ENCODE measurements at places on chromosomes 3 and 15. TPM values are rescaled to one million over a fixed set of nuclear protein-coding genes. Genes with fewer than 3 reads are reported as not detected.

Gene ARNT2
- total RNA-seq = not detected

Gene SHF
- total RNA-seq = 16.3 TPM

GRCh38 chr3:63922491-63923199 is 10.5 kb upstream of the SCAANT1 start:
- no peak overlapping the region for H3K27ac ChIP-seq
- no peak for DNase-seq
- peaks cover 84% of the 10 kb centered on the region for H3K36me3 ChIP-seq

Gene GABRG3
- total RNA-seq = not detected

Gene KNG1
- total RNA-seq = not detected

DNA sequence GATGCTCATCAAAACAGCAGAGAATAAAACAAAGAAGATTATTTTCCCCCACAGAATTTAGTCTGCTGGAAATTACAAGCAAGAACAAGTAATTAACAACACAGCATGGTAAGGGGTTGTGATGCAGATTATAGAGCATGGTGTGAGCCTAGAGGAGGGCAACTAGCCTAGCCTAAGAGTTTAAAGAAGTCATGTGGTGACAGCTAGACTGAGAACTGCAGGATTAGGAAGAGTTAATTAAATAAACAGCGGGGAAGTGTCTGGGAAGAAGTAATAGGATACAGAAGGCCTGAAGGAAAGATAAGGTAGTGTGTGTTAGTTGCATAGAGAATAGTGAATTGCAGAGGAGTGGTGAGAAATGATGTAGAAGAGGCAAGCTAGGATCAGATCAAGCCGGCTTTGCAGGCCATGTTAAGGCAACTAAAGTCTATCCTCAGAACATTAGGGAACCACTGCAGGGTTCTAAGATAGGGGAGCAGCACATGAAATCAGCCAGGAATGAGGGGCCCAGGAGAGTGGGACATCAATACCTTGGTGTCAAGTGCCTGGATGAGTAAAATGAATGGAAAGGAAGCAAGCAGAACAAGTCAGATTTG is 11.9 kb upstream of the PKM start:
- DNase-seq = no peak
- H3K36me3 ChIP-seq = peaks cover 54% of the 10 kb centered on the region
- H3K27me3 ChIP-seq = no peaks in the 10 kb centered on the region
- peaks cover 12% of the 10 kb centered on the region for H3K4me1 ChIP-seq
- no peak overlapping the region for H3K27ac ChIP-seq

DNA sequence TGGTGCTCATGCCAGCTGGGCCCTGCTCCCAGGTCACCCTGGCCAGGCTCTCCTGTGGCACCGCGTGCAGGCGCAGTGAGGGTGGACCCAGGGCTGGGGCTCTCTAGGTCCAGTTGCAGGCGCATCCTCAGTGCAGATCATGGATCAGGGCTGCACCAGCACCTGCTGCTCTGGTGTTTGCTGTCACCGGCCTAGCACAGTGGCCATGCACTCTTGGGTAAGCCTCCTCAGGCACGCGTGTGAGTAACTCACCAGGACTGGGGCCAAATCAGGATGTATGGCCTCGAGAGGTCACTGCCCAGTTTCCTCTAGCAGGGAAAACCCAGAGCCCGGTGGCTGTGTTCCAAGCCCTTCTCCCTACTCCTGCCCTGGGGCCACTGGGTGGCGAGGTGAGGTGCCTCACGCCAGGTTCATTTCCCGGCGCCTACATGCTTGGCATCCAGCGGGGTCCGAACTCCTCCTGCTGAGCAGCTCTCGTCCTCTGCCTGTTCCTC is 45.5 kb upstream of the SLC41A3 start:
- H3K27me3 ChIP-seq = no peaks in the 10 kb centered on the region
- no peaks in the 10 kb centered on the region for H3K36me3 ChIP-seq
- no peak overlapping the region for H3K27ac ChIP-seq
- no peaks in the 10 kb centered on the region for H3K4me1 ChIP-seq
- no peak overlapping the region for H3K4me3 ChIP-seq

Gene GABRA5
- not detected for total RNA-seq

GRCh38 chr15:97072545-97072944 is 742.0 kb downstream of the NR2F2 start:
- no peak overlapping the region for H3K27ac ChIP-seq
- H3K36me3 ChIP-seq = no peaks in the 10 kb centered on the region
- no peak for DNase-seq
- no peaks in the 10 kb centered on the region for H3K4me1 ChIP-seq
- no peaks in the 10 kb centered on the region for H3K27me3 ChIP-seq
- H3K4me3 ChIP-seq = no peak overlapping the region

DNA sequence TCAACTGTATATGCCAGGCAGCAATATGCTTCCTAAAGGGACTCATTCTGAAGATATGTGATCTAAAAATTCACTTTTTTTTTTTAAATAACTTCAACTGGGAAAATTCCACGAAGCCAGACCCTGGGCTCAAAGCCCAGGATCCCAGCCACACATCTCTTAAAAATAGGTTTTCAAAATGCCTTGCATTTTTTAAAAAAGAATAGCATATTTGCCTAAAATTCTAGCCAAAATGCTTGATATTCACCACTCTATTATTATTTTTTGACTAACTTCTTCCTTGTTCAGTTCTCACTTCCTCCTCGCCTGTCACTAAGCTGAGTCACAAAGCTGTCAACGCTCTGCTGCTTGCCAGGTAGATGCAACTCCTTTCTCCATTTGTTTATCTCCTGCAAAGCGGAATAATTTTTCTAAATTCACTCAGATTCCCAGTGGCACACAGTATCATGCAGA is 28.0 kb upstream of the VGLL4 start:
- H3K27me3 ChIP-seq = peaks cover 10% of the 10 kb centered on the region
- H3K36me3 ChIP-seq = no peaks in the 10 kb centered on the region
- no peak overlapping the region for H3K4me3 ChIP-seq

Gene EFCC1
- 0.11 TPM for total RNA-seq

DNA sequence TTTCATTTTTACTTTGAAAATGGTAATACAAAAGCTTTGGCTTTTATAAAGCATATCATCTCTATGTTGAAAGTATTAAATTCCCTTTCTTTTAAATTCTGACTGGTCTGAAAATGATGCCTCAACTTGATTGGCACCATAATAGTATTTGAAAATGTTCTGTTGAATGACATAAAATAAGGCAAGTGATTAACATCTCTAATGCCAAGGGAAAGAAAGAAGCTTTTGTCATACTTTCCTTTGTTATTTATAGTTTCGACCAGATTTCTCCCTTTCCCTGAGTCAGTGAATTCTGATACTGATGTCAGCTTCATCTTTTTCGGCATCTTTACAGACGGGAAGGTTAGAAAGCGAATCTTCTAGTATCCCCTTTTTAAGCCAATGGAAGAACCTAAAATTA is 3.4 kb upstream of the AP4E1 start:
- peaks cover 12% of the 10 kb centered on the region for H3K36me3 ChIP-seq
- no peak overlapping the region for H3K27ac ChIP-seq
- H3K4me3 ChIP-seq = no peak overlapping the region
- no peaks in the 10 kb centered on the region for H3K27me3 ChIP-seq

Gene KY
- total RNA-seq = not detected

DNA sequence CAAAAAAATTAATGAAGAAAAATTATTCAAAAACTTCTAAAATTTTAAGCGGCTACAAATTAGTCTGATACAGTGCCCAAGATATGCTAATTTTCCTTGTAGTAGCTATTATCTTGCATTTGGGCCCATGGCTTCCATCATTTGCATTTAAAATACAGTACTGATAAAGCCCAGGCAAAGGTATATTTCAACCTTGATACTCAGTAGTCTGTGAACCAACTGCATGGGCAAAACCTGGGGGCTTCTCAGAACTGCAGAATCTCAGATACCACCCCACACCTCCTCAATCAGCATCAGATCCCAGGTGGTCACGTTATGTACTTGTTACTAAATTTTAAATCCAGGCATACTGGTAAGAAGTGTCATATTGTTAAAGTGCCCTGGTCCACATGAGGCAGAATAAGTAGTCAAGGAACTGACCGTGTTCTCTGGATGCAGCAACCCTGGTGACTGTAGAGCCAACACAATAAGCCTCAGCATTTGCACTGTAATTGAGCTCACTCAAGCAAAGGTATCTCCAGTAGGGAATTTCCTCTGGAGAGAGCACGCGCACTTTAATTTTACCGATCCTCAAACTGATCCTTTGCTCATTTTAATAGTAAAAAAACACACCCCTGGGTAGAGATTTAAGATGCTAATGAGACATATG is 31.9 kb downstream of the ZNF385D start:
- no peaks in the 10 kb centered on the region for H3K36me3 ChIP-seq
- no peaks in the 10 kb centered on the region for H3K4me1 ChIP-seq
- H3K4me3 ChIP-seq = no peak overlapping the region
- no peak overlapping the region for H3K27ac ChIP-seq
- no peaks in the 10 kb centered on the region for H3K27me3 ChIP-seq
- DNase-seq = no peak

GRCh38 chr15:92714477-92715401 is 59.2 kb upstream of the FAM174B start:
- peaks cover 30% of the 10 kb centered on the region for H3K27me3 ChIP-seq
- H3K36me3 ChIP-seq = no peaks in the 10 kb centered on the region
- DNase-seq = peak; percentile 61
- H3K4me1 ChIP-seq = peaks cover 7% of the 10 kb centered on the region
- peak overlapping the region; percentile 73 for H3K4me3 ChIP-seq

DNA sequence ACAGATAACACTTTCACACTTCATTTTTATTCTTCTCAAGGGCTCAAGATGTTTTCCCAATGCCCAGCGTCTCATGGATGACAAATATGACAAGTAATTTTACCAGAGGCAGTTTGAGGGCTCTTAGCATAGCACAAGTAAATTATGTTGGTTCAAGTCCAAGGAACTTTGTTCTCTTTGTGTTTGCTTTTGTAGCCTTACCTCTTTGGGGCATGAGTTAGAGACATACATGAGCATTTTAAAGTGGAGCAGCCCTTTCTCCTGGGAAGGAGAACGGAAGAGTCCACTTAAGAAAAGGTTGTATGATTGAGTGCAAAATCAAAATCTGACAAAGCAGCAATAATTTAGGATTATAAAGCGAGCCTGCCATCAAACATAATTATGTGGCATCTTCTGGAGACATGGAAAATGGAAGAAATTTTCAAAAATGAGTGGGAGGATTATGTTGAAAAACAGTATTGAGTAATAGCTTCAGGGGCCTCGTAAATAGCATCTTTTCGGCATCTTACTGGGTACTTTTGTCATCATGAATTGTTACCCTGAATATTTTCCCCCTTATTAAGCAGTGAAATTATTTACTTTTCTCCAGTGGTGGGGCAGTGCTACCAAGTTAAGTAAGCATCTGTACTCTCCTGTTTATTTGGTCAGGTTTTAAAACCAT is 65.9 kb downstream of the PGPEP1L start:
- no peaks in the 10 kb centered on the region for H3K27me3 ChIP-seq
- H3K4me3 ChIP-seq = no peak overlapping the region
- peaks cover 36% of the 10 kb centered on the region for H3K36me3 ChIP-seq
- peaks cover 9% of the 10 kb centered on the region for H3K4me1 ChIP-seq
- no peak for DNase-seq

GRCh38 chr3:151871639-151872468 is 1.6 kb upstream of the SUCNR1 start:
- peaks cover 23% of the 10 kb centered on the region for H3K4me1 ChIP-seq
- H3K36me3 ChIP-seq = no peaks in the 10 kb centered on the region
- H3K27me3 ChIP-seq = peaks cover 13% of the 10 kb centered on the region
- DNase-seq = no peak

DNA sequence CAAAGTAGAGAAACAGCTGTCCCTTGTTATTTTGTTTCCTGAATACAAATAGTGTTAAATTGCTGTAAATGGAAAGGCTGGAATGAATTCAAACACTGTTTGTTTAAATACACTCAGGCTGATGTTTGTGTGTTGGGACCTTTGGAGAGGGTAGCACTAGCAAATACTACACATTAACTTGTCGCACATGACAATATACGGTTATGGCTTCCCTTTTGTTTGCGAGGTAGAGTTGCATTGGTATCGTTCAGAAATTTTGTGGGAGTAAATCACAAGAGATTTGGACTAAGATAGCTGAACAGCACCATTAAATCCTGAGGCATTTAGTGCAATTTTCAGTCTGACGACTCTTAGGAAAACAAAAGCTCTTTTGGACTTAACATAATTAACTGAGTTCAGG is 213.0 kb upstream of the ROBO2 start:
- H3K36me3 ChIP-seq = no peaks in the 10 kb centered on the region
- H3K27me3 ChIP-seq = no peaks in the 10 kb centered on the region
- no peak overlapping the region for H3K4me3 ChIP-seq
- no peak overlapping the region for H3K27ac ChIP-seq

Gene PLD1
- 1.1 TPM for total RNA-seq

DNA sequence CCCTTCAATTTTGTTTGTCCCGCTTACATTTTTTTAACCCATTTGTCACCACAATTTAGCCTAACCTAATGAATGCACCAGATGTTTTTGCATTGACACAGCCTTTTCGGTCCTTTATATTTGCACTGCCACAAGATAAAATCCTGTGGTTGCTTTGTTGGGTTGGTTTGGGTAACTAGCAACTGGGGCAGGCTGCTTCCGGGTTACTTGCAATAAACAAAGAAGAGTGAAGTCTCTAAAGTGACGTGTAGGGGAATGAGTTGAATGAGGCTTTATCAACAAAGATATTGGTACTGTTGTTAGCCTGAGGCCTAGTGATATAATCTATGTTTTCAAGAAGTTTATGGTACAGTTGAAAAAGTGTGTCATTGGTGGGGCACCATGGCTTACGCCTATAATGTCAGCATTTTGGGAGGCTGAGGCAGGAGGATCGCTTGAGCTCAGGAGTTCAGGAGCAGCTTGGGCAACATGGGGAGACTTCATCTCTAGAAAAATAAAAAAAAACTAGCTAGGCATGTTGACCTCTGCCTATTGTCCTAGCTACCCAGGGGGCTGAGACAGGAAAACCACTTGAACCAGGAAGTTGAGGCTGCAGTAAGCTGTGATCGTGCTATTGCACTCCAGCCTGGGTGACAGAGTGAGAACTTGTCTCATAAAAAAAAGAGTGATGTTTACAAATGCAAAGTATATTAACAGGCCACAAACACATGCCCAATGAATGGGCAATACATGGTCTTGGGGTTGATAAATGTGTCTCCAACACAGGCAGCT is 121.8 kb downstream of the OXSM start:
- DNase-seq = no peak
- H3K36me3 ChIP-seq = no peaks in the 10 kb centered on the region
- peaks cover 3% of the 10 kb centered on the region for H3K27me3 ChIP-seq
- H3K27ac ChIP-seq = no peak overlapping the region
- no peak overlapping the region for H3K4me3 ChIP-seq

GRCh38 chr3:114556657-114557213 is 262.9 kb downstream of the TIGIT start:
- H3K36me3 ChIP-seq = no peaks in the 10 kb centered on the region
- no peaks in the 10 kb centered on the region for H3K27me3 ChIP-seq
- DNase-seq = no peak

GRCh38 chr3:72627271-72627670 is 221.0 kb downstream of the SHQ1 start:
- peaks cover 9% of the 10 kb centered on the region for H3K36me3 ChIP-seq
- no peak for DNase-seq
- peaks cover 48% of the 10 kb centered on the region for H3K4me1 ChIP-seq
- H3K27me3 ChIP-seq = no peaks in the 10 kb centered on the region
- H3K27ac ChIP-seq = peak overlapping the region; percentile 88
- no peak overlapping the region for H3K4me3 ChIP-seq

Gene C3orf38
- total RNA-seq = 23.1 TPM

Gene RTP3
- total RNA-seq = not detected
